ENCODE measurements at places on chromosomes 7 and 10.

DNA sequence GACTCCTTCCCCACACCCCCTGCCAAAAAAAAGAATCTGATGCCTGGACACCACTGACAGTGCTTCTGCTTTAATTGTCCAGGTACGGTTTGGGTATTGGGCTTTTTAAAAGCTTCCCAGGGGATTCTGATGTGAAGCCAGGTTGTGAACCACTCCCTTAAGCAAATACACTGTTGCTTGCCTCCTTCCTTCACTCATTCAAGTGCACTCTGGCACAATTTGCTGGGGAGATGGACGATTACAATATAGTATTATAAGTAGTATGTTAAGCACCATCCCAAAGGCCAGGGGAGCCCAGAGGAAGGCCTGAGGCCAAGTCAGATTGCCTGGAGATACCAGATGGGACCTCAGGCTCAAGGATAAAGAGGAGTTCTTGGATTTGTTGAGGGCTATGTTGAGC lies 12.3 kb upstream of the ZNRF2 start:
- no peak for DNase-seq

DNA sequence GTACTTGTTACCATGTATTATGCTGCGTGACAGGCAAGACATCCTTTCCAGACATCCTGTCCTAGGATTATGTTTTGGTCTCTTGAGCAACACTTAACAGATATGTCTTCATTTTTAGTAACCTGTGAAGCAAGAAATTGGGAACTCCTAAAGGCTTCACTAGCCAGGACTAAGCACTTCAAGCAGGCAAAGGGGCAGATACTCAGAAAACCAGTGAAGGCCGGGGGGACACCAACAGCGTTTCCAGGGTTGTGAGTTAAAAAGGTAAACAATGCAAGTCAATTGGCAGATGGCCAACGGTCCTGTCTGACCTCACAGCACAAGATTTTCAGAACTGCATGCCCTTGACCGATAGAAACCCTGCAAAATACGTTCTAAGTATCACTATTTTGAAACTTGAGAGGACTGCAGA lies 77.6 kb upstream of the SFMBT2 start:
- DNase-seq, result no peak

DNA sequence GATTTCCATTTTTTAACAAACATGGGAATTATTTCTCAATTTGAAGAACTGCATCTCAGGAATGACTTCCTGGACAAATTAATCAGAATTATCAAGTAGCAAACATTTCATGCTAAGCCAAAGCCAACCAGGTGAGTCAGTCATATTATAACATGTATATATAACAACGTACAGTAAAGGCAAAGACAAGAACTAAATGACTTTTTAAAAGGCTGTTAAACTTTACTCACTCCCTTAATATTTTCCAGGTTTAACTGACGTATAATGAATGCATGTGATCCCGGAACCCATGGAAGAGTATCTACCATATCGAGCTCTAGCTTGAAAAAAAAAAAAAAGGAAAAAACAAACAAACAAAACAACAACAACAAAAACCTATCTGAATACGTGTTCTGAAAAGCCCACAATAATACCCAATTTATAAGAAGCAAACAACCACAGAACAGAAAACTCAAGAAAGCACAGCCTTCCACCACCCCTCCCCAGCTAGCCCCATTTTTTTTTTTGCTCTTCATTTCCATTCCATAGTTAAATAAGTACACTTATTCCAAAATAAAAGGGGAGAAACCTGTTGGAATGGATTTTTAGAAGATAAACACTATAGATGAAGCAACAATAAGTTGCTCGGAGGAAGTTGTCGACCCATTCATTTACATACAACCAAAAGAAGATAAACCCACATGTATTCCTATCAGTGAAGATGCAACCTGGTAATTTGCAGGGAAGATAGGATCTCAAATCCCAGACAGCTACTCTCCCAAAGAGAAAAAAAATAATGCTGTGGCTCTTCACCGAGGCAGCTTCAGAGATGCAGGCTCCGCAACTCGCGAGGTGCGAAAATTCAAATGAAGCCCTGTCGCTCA lies 537 bp downstream of the NAPEPLD start:
- DNase-seq, result no peak

DNA sequence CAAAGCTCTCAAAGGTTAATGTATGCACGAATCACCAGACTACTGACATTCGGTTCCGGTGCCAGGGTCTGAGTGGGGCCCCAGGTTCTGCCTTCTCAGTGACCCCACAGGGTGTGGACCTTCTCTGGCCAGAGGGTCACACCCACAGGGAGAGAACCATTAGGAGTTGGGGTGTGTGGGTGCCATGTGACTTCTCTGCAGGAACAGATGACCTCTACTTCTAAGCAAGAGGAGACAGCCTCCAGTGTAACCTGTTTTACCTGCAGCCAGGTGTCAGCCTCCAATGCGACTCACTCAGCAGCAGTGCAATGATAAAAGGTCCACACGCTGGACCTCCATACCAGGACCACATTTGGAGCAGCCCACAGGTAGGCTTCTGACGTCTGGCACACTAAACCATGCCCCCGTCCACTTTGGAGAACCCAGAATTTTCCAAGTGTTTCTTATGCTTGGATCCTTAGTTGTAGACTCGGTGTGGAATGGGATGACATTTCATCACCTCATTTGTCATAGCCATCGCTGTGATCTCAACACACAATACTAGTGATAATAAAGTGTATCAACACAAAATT lies 16.2 kb upstream of the INSIG1 start:
- DNase-seq, result no peak

GRCh38 chr10:118775478-118775877 lies 20.7 kb upstream of the CACUL1 start:
- no peak for DNase-seq

DNA sequence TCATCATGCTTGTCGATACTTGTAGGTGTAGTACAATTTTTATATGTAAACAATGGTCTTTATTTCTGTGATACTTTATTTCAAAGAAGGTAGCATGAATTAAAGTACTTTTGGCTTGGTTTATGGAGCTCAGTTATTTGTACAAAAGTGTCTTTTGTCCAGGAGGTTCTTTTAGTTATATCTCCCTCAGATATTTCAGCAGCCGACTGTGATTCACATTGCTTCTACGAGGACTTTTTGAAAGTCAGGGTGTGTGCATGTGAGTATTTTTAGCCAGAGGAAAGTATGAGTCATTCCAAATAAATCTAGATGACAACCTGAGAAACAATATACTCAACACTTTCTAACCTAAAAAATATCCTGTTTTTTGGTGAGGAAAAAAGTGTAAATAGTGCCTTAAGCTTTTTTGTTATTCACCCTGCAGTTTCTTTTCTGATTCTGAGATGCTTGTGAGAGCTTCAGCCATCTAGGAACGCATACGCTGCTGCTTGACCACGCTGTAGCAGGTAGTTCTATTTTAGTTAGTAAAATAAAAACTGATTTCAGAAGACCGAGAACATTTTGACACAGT lies 595 bp upstream of the SUN1 start:
- DNase-seq, result no peak

- DNase-seq, result no peak
Observed at GRCh38 chr7:71633551-71634008, 501.6 kb downstream of the GALNT17 start.

- DNase-seq, result no peak
Observed at GRCh38 chr7:45184326-45185027, 26.9 kb downstream of the RAMP3 start.

GRCh38 chr10:89830624-89831023 lies 129.2 kb downstream of the KIF20B start:
- no peak for DNase-seq

DNA sequence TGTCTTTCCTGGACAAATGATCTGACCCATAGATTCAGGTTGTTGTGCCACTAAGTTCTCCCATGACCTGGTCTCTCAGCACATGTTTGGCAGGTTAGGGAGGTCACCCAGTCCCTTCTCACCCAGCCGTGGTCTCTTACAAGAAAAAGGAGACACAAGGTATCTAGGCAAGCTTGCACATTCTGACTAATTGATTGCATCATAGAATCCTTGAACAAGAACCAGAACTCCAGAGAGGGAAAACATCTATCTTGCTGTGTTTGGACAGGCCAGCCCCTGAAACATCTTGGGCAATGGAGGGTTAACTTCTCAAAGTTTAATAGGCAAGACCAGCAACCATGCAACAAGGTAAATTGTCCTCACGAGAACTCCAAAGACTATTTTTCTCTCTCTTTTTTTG lies 8.5 kb upstream of the HK1 start:
- DNase-seq, result no peak

GRCh38 chr10:85642082-85642420 lies 724.5 kb downstream of the GRID1 start:
- DNase-seq, result no peak

DNA sequence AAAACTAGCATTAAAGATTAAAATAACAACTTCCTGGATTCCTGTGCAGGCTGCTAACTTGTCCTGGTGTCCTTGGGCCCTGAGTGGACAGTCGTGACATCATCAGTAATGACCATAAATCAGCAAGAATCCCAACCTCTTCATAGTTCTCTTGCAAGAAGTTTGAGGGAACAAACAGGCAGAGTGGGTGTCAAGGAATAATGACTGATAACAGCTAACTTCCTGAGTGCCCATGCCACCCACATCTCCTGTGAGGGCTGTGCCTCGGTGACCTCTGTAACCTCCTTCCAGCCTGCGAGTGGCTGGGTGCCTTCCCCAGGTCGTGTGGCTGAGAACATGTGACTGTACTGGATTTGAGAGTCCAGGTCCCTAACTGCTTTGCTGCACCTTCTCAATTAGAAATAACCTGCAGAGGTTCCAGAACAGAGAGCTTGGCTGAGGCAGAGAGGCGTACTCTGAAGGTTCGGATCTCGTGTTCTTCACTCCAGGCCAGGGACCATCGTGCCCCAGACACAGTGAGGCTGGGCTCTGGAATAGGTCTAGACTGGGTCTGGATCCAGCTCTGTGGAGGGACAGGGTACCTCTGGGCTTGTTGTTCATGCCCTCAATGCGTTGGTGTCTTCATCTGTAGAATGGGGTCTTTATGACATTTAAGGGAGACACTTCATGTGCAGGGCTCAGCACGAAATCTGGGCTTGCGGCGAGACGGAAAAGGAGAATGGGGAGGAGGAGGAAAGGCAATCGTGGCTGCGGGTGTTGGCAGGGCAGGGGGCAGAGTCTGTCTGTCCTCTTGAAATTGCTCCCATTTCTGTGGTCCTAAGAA lies 313.1 kb upstream of the ZNF32 start:
- no peak for DNase-seq

DNA sequence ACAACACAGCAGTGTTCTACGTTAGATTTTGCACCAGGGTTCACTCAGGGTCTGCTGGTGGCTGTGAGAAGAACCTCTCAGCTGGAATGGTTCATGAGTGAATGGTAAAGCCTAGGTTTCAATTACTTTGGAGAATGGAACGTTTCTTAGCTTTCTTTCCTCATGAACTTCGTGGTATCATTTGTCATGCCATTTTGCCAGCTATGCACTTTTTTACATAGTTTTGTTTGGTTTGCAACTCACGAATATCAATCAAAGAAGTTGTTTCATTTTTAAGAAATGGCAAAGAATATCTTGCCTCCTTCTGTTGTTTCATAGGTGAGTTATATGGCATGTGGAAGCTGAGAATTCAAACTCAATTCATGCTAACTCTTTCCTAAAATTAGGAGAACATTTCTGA lies 34.1 kb upstream of the RAB11FIP2 start:
- no peak for DNase-seq

GRCh38 chr10:112756235-112756527 lies 193.9 kb upstream of the TCF7L2 start:
- no peak for DNase-seq

GRCh38 chr7:18541181-18541870 lies 45.8 kb downstream of the HDAC9 start:
- no peak for DNase-seq

DNA sequence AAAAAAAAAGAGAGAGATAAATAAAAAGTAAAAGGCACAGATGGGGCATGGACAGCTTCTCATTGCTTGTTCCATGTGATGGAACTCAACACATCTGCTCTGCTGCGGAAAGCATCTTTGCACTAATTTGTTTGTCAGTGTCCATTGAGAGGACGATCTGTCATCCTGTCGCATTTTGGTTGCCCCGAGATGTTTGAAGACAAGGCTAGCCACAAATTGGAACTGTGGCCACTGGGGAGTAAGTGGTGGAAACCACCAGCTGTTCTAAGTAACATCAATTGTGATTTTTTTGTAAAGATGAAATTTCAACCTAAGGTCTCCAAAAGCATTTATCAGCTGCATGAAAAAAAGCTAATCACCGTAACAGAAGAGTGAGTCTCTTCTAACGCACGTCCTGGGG lies 312.7 kb downstream of the ADARB2 start:
- no peak for DNase-seq

GRCh38 chr7:7639847-7640220 lies 718 bp upstream of the UMAD1 start:
- DNase-seq, result no peak

DNA sequence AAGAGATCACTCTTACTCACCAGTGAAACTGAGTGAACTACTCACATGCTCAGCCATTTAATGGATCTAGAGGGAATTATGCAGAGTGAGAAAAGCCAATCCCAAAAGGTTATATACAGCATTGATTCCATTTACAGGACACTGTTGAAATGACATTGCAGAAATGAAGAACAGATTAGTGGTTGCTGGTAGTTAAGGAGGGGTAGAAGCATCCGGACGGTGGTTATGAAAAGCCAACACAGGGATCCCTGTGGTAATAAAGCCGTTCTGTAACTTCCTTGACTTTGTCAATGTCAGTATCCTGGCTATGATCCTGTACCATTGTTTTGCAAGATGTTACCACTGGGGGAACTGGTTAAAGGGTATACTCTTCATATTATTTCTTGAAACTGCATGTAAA lies 253.4 kb downstream of the USP6NL start:
- no peak for DNase-seq

DNA sequence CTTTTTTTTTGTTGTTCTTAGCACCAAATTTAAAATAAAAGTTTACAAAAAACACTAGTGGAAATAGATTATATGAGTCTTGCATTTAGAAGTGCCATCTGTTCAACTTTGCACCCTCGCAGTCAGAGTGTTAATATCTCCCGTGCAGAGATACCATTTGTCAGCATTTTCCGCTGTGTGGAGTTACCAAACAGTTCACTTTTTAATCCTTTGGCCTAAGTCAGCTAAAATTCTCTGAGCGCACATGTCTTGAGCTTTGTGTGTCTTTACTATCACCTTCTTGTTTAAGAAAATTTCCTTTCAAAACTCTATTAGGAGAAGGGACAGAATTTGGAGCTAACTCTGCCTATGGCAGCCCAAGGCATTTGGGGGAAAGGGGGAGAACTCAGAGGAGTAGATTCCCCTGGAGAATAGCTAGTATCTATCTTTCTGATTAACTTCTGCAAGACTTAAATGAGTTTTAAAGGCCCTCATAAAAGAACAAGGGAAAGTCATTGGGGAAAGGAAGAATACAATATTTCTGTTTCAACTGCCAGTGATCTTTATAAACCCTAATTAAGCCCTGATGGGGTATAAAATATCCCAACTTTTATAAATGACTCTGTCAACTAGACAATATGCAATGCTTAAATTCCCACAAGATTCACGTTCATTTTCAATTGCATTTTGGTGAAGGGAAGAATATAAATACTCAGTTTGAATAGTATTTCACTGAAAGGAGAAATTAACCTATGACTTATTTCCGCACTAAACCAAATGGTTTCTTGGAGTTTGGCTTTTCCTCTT lies 114.9 kb upstream of the RAB11FIP2 start:
- no peak for DNase-seq
